ENCODE measurements at places on chromosomes 1 and 21.

- DNase-seq = no peak
Measured at GRCh38 chr1:167515461-167515860, 2.9 kb downstream of the CD247 start.

GRCh38 chr1:225423518-225423855 lies 4.4 kb downstream of the LBR start:
- DNase-seq = no peak

GRCh38 chr1:95547005-95547404 lies 313.0 kb downstream of the RWDD3 start:
- no peak for DNase-seq

- no peak for DNase-seq
Measured at GRCh38 chr1:64545118-64545843, 75.4 kb downstream of the CACHD1 start.

- no peak for DNase-seq
Measured at GRCh38 chr1:7326366-7326765, 444.7 kb upstream of the VAMP3 start.

DNA sequence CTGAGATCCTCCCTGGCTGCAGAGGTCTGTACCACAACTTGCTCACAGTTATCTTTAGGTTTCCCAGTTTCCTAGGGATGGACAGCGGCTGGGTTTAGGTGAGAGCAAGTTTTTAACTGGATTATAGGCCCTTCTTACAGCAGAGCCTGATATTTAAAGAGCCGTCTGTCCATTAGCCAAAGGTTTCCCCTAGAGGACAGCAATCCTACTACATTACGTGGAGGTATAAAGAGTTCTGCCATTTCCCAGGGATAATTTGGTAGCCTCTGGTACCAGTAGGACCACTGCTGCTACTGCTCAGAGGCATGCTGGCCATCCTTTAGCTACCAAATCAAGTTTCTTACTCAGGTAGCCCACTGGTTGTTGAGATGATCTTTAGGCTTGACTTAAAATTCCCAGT lies 21.9 kb upstream of the FCGR2A start:
- DNase-seq = no peak

- DNase-seq = no peak
Measured at GRCh38 chr21:19523061-19523460, 1119.5 kb upstream of the TMPRSS15 start.

- DNase-seq = no peak
Measured at GRCh38 chr1:222045786-222046185, 303.9 kb upstream of the DUSP10 start.

DNA sequence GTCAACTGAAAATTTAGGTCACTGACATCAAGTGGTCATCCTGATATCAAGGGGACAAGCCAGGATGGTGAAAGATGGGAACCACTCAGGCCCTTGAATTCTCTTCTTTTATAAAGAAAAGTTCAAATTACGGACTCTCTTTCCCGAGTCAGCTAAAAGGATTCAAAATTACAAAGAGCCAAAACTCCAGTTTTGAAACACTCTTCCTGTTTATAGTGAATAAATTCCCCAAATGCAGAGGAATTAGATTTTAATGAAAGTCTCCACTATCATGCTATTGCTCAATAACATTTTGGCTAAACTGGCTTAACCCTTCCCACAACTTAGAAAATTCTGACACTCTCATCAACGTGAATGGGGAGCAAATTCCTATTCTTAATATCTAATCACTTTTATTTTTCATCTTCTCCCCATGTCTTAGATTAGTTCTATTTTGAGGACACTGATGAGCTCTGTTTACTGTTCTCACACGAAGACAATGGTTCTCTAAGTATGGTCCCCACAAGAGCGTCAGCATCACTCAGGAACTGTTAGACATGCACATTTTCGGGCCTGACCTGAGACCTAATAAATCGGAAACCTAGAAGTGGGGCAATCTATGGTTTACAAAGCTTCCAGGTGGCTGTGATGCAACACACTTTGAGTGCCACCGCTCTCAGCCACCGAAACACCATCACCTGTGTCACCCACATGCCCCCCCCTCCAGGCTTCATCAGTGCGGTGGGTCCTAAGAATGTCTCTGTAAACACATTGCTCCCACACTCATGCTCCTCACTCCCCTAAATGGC lies 64.4 kb upstream of the TIAM1 start:
- peak; percentile 6 for DNase-seq

DNA sequence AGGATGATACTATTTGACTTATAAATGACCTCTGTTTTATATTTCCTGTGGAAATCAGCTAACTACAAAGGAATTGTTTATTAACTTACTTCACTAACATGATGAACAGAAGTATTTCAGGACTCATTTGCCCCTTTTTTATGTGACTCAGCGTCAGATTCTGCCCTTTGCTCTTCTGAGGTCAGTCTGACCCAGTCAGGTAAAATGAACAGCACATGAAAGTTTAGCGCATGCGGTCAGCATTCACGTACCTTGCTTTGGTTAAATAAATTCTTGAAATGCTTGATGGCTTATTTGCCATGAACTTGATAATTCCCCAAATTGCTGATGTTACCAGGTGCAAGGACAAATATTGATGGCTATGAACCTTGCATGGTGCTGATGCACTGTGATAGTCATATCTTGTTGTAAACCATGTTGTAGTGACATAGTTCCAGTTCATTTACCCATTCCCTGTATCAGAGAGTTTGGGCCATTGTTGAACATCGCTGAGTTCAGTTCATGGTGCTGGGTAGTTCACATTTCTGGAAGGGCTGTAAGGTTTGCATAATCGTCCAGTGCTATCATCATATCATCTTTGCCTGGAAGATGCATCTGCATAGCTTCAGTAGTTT lies 133.4 kb downstream of the NFIA start:
- no peak for DNase-seq

DNA sequence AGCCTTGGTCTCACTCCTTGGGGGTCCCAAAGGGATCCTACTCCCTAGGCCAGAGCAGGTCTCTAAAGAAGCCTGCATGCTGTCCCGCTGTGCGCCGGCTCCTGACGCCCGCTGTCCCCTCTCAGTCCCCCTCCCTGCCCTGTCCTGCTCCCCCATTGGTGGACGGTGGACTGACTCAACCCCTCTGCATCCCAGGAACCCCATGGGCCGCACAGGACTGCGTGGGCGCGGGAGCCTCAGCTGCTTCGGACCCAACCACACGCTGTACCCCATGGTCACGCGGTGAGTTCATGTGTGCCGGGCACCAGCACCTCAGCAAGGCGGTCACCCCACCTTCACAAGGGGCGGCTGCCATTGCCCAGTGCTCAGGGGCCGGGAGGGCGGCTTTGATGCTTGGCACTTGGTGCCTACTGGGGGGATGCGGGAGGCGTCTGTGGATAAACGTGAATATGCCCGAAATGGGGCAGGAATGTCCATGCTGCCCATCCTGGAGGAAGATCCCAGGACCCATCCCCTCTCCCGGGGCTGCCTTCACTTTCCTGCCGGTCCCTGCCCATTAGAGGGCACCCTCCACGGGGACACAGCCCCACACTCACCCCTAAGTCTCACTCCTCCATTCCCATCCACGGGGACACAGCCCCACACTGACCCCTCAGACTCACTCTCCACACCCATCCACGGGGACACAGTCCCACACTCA lies 20.2 kb upstream of the LRRC3 start:
- DNase-seq = no peak

DNA sequence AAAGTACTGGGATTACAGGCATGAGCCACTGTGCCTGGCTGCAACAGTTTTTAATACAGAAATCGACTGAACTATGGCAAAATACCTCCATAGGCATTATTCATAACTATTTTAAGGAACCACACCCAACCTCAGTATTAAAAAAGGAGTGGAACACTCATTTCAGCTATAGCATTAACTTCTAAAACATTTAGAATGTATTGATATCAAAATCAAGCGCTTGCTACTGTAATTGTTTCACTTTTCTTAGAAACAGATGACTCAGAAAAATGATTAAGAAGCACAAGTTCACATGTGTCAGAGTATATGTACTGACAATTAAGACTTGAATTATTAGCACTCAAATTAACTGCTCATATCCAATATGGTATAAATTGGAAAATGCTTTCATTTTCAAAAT lies 15.1 kb downstream of the AIDA start:
- no peak for DNase-seq

- DNase-seq = no peak
Measured at GRCh38 chr1:80646053-80646452, 1154.7 kb upstream of the ADGRL2 start.

DNA sequence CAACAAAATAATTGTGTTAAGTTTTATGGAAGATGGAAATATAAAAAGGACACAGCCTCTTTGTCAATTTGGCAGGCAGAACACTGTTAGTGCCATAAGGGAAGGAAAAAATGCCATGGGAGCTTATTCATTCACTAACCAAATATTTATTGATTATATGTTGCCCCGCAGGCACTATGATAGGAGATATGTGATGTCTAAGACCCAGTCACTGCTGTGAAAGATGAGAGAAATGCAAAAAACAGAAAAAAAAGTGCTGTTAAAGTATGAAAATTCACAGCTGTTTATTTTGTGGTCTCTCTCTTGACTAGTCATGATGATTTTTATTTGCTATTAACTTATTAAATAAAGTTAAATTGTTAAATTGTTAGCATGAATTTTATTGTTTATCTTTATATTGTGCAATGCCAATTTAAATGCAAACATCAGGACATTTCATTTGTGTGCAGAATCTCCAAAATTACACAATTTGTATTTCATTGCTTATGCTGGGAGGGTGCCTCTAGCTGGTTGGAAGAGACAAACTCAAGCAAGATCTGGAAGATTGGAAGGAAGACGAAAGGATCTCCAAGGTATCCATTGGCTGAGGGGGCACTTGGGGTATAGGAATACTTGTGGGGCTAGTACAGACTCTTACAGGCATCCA lies 17.8 kb upstream of the PTGFR start:
- DNase-seq = peak; percentile 56

GRCh38 chr1:204818998-204819397 lies 51.7 kb upstream of the NFASC start:
- DNase-seq = no peak

DNA sequence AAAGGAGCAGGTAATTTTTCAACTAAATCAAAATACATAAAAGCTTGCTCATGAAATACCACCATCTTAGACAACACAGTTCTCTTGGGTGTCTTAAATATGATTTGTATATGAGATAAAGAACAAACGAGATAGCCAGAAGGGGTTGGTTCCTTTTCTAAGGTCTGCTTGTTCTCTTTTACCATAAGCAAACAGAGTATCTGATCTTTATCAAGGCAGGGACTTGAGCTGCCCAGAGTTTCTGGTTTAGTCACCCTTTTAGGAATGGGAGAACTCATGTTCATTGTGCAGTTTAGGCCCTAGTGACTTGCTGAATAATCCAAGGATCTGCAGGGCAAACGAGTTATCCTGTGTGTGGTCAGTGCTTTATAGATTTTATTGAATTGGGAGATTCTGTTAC lies 3.0 kb upstream of the SUCO start:
- no peak for DNase-seq

DNA sequence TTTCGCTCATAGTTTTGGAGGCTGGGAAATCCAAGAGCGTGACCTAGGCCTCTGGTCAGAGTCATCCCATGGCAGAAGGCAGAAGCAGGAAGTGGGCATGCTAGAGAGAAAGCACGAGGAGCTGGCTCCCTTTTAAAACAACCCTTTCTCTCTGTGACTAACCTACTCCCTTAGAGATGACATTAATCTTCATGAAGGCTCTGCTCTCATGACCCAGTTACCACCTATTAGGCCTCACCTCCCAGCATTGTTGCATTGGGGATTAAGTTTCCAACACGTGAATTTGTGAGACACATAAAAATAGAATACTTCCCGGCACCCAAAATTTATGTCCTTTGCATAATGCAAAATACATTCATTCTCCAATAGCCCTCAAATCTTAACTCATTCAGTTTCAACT lies 223.1 kb upstream of the ST6GALNAC5 start:
- no peak for DNase-seq

- DNase-seq = no peak
Measured at GRCh38 chr1:183323849-183324683, 94.1 kb downstream of the NMNAT2 start.

- DNase-seq = peak; percentile 32
Measured at GRCh38 chr1:234123867-234124266, 219.4 kb downstream of the SLC35F3 start.

DNA sequence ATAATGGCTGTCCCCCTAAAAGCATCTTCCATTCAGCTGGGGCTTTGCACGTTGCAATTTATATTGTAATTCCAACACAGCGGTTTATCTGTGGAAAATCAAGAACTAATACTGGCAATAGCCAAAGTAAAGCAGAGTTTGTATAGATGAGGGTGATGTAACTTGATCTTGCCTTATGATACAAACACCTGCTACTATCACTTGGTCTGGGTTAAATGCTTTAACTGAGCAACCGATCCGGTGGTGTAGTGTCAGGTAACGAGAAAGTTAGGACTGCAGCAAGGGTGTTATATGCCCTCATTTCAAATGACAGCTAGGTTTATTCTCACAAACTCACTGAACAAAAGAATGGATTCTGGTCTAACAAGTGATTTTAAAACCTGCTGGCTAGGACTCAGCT lies 47.3 kb upstream of the PLPPR4 start:
- DNase-seq = no peak

GRCh38 chr1:210362526-210362925 lies 33.8 kb downstream of the HHAT start:
- no peak for DNase-seq

- peak; percentile 35 for DNase-seq
Measured at GRCh38 chr1:53685272-53686051, 53.5 kb downstream of the GLIS1 start.

DNA sequence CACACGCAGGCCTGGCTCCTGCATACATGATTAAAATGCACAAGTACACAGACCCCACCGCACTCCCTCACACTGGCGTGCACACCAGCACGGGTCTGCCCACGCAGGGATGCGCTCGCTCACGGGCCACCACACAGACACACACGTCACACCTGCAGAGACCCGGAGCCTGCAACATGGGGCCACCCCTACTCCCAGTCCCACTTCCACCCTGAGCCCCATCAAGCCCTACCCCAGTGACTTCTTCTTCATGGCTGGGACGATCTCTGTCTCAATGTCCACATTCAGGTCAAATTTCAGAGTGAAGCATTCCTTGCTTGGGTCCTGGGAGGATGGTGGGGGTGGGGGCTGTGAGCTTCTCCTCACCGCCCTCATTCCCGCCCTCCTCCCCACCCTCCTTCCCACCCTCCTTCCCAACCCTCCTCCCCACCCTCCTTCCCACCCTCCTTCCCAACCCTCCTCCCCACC lies 8.9 kb upstream of the TNFRSF25 start:
- no peak for DNase-seq
